ENCODE measurements at places on chromosomes 1 and 21.
A peak's percentile ranks its signal among the peaks of the same experiment; 100 is the strongest.

GRCh38 chr21:29436650-29437049 lies 137.9 kb downstream of the BACH1 start:
- no peak for DNase-seq

DNA sequence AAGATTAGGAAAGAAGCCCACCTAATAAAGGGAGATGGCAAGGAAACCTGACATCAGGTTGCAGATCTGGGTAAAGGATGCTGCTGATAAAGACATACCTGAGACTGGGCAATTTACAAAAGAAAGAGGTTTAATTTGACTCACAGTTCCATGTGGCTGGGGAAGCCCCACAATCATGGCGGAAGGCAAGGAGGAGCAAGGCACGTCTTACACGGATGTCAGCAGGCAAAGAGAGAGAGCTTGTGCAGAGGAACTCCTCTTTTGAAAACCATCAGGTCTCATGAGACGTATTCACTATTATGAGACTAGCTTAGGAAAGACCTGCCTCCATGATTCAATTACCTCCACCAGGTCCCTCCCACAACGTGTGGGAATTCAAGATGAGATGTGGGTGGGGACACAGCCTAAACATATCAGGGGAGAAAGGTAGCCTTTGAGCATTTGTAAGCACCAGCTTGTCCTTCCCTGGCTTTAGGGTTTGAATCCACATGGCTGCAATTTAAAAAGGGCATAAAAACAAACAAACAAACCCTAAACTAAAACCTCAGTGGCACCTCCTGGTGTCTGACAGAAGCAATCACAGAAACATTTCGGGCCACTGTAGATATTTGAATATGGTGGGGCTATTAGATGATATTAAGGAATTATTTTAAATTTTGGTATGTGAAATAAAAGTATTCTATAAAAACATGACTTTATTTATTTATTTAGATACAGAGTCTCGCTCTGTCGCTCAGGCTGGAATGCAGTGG lies 33.1 kb downstream of the SLC2A7 start:
- DNase-seq, result no peak

DNA sequence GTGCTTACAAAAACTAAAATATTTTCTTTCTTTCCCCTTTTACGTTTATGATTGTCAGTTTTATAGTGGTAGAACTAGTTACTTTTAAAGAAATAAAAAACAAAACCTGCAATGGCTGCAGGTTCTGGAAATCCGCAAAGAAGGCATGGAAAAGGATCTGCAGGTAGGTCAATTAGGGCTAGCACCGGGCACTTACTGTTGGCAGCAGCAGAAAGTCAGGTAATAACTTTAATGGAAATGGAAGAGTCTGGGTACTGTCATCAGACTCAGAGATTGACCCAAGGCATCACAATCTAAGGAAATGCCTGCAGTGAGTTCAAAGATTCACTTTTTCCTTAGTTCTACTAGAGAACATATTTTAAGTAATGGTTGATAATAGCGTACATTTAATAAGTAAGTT lies 1136.3 kb upstream of the B3GALT2 start:
- DNase-seq, result no peak

- no peak for DNase-seq
Observed at GRCh38 chr1:32341971-32342370, 5.9 kb upstream of the MARCKSL1 start.

- no peak for DNase-seq
Observed at GRCh38 chr1:94560333-94560732, 18.8 kb upstream of the F3 start.

DNA sequence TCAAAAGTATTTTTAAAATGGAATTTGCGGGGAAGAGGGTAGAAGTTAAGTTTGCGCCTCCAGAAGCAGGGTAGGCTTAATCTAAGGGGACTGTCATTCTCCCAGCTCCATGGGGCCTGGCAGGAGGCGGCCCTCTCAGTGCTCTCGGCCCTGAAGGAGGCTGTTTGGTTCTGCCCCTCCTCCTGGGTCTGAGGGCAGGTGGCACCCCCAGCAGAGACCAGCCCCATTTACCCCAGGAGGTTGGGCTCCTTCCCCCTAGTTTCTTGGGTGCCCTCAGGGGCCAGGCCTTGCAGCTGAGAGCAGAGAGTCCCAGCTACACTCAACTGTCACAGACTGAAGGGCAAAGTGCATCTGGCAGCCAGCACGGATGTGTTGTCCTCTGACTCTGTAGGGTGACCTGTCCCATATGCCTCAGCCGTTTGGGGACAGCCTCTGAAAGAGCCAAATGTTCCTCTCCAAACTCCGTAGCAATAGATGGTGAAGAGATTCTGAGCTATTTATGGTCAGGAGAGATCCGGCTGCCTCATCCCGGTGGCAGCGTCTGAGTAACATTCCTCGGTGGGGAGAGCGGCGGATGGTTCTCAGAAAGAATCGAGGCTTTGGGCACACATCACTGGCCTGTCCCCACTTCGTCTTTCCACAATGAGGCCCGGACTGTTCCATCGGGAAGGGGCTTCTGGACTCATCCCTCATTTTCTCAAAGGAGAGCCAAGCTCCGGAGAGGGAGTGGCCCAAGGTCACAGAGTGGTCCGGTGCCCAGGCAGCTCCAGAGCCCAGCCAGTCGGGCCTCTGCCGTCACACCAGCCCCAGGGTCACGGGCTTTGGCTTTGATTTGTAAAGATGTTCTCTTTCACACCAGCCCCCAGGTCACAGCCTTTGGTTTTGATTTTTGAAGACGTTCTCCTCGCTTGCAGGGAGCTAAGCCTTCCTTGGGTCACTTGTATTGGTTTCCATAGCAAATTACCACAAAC lies 424.2 kb upstream of the VAMP3 start:
- DNase-seq, result no peak

- no peak for DNase-seq
Observed at GRCh38 chr21:44324854-44325107, 14.4 kb downstream of the CFAP410 start.

DNA sequence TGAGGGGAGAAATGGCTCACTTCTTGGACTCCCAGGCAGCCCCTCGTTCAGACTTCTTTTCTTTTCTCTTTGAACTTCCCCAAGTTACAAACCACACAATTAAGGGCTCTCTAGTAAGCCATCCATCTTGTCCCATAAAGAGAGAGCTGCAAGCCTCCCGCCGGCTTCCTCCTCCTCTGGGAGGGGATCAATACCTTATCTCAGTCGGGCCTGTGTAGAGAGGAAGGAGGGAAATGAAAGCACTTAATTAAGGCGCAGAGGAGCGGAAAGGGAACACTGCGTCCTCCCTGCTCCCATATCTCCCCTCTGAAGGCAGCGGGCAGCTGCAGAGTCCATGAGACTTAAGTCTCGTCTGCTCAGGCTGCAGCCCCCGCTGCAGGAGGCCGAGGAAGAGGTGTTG lies 112.6 kb upstream of the CSF3R start:
- DNase-seq, result no peak

DNA sequence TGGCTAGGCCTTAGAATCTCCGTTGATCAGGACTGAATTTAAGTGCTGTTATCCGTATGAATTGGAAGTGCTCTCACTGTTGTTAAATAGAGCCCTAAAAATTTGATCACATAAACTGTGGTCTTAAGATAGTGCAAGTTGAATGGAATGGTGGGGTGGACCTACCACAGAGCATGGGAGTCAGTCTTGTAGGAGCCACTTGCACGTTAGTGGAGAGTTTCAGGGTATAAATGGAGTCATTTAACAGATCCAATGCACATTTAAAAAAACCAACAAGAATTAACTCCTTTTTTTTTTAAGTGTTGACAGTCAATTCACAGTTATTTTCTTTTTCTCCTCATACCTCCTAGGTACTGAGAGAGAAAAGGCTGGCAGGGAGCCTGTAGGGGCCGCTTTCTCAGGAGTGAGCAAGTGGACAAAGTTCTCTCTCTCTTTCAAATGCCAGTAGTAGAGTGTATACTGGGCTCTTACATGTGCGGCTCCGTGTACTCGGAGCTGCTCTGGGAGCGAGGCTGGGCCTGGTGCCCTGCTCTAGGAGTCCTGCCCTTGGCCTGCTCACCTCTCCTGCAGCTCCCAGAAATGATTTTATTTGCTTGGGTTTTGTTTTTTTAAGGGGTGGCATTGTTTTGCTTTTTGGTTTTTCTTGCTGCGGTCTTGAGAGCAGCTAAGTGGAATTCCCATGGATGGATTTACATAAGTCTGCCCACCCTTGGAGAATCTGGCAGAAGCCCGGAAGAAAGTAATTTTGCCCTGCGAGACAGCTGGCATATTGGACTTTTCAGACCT lies 91.3 kb downstream of the ATP5PO start:
- DNase-seq, result no peak

- DNase-seq, result no peak
Observed at GRCh38 chr1:16006552-16007485, 2.8 kb downstream of the SRARP start.

DNA sequence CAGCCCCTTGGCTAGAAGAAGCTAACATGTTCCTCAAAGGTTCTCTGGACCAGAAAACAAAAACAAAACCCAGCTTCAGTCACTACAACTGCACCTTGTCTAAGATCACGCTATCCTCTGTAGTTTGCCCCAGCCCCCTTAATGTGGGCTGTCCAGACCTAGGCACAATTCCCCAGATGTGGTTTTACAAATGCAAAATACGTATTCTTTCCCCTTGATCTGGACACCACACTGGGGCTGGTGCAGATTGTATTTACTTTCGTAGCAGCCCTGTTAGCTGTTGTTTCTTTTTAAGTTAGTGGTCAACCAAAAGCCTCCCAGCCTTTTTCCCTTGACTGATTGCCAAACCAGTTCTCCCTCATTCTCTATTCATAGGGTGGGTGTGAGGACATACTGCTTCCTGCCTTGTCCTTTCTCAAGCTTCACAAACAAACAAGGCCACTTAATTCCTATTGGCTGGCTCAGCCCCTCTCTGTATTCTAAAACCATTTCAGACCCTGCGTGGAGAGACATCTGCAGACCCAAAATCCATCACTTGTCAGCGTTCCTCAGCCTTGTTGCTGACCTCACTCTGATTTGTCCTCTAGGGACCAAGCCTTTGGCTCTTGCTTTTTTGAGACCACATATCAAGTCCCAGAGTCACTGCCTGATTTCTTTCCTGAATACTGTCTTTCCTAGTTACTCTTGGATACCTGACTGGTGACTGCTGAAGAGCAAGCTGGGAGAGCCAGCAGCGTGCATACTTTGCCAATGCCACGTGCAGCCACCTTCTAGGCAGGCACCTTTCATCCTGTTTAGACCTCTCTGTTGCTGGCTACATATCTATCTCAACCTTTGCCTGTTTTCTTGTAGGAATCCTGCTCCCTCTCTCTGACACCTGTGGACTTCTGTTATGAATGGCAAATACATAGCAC lies 96.4 kb upstream of the RAB3GAP2 start:
- no peak for DNase-seq

GRCh38 chr1:8317647-8318381 lies at the start of gene SLC45A1:
TSS of gene SLC45A1 (plus strand) at chr1:8318114. CDS start at chr1:8324330, 6,216 bp downstream.
- DNase-seq, result peak; percentile 67

DNA sequence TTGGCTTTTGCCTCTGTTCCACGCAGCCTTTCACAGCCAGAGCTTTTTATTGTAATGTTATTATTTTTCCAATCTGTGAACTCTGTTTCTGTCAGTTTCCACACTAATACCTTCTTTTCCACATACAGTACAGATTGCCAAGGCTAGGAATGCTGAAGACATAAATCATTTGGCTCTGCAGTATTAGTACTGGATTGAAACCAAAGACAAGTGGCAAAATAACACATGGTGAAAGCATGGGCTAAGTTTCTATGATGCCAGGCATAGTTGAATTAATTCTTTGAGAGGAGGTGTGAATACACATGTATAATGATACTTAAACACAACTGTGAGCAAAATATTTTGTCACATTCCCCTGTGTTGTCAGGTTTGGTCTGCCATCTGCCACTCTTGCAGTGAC lies 73.5 kb downstream of the TMEM200B start:
- DNase-seq, result no peak

- no peak for DNase-seq
Observed at GRCh38 chr1:182061594-182061993, at the start of gene ZNF648. TSS of gene ZNF648 (minus strand) at chr1:182061712. CDS start at chr1:182058010, 3,702 bp downstream.

DNA sequence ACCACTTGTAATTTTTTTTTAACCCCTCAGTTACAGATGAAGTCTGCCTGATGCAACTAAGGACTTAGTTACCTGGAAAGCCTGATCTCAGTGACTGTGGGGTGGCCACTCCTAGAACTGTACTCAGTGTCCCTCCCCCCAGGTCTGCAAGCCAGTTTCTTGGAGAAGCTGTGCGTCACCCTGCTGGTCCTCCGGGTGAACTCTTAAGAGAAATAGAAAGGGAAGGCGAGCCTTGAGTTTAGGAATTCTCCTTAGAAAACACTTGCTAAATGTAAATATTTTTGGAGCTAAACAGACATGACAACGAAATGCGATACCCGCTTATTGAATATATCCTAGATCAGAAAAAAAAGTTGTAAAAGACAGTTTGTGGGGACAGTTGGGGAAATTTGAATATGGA lies 730 bp downstream of the SLC16A4 start:
- no peak for DNase-seq

GRCh38 chr21:42164064-42164789 lies 54.7 kb upstream of the ABCG1 start:
- DNase-seq, result no peak

GRCh38 chr21:16309250-16309971 lies 579.6 kb downstream of the USP25 start:
- DNase-seq, result no peak

DNA sequence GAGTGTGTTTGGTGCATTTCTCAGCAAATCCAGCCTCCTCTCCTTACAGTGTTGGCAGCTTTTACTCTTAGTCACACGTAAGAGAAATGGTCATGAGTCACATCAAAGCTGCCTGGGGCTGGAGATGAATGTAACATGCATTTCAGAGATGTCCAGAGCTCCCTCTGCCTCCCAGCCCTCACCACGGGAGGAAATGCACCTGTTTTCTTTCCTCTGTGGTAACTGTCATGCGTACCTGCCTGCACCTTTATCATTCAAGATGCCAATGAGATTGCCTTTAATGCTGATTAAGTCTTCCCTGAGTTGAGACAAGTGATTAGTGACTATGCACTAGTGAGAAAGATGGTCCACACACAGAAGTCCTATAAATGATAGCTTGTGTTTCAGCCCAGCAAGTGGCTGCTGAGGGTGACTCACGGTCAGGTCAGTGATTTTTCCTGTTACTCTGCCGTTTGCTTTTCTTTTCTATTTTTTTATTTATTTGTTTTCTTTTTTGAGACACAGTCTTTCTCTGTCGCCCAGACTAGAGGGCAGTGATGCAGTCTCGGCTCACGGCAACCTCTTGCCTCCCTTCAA lies 277.3 kb upstream of the FMN2 start:
- DNase-seq, result no peak

DNA sequence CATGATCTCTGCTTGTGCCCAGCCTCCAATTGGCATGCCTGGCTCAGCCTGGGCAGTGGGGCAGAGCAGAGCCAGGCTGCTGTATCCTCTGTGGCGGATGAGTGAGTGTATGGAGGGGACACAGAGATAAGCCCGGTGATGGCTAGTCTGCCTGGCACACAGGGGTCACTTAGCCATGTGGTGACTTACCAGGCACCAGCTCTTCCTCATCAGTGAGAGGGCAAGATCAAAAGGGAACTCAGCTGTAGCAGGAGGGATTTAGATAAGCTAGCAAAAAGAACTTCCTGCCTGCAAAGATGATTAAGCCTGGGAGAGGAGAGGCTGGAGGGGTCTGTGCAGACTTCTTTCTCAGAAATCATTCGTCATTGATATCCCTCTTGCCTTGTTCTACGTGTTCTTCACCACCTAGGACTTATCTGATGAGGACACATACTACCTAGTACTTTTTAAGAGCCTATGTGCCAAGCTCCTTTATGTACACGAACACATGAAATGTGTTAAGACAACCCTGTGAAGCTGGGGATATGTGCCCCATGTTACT lies 7.9 kb downstream of the KIF21B start:
- DNase-seq, result no peak

Data from stimulated activated CD8-positive, alpha-beta memory T cell treated with anti-CD3 and anti-CD28 coated beads, Interleukin-15, amount 100 ng/mL, for 24 hours (primary cell).